Right atrium auricular region (tissue), 2 donors: ENCODE measurements at places on chromosomes 16 and 17.

- DNase-seq: no peak
Measured at GRCh38 chr16:88536510-88536909, 33.7 kb upstream of the ZC3H18 start.

DNA sequence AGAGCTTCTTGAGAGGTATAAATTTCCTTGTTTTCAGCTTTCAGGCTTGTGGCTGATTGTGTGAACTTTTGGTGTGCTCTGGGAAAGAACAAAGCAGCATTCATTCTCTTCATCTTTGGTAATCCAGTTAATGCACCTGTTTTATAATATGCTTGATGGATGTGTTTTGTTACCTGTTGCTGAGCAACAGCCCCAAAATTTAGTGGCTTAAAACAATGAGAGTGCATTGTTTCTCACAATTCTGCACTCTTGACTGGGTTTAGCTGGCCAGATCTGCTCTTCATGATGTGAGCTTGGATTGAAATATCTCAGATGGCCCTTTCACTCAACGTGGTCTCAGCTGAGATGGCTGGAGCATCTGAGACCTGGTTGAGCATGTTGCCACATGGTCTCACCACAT is 58.7 kb upstream of the NOL11 start:
- no peak for DNase-seq

GRCh38 chr17:65228287-65228686 is 91.1 kb downstream of the RGS9 start:
- no peak for DNase-seq

DNA sequence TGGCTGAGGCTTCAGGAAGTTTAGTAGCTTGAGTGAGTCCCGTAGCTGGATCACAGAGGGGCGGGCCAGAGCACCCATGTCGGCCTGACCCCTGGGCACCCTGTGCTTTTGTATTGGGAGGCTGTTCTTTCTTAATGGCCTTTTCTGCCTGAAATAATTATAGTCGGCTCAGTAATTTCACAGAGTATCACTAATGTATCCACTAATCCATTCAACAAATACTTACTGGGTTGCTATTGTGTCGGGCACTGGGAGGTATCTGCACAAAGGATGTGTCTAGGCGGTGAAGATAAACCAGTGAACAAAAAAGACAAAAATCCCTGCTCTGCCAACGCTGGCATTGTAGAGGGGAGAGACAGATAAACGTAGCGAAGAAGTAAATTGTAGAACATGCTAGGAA is 318.6 kb downstream of the FOXL1 start:
- no peak for DNase-seq

GRCh38 chr17:47273245-47273644 is 19.6 kb downstream of the ITGB3 start:
- no peak for DNase-seq

DNA sequence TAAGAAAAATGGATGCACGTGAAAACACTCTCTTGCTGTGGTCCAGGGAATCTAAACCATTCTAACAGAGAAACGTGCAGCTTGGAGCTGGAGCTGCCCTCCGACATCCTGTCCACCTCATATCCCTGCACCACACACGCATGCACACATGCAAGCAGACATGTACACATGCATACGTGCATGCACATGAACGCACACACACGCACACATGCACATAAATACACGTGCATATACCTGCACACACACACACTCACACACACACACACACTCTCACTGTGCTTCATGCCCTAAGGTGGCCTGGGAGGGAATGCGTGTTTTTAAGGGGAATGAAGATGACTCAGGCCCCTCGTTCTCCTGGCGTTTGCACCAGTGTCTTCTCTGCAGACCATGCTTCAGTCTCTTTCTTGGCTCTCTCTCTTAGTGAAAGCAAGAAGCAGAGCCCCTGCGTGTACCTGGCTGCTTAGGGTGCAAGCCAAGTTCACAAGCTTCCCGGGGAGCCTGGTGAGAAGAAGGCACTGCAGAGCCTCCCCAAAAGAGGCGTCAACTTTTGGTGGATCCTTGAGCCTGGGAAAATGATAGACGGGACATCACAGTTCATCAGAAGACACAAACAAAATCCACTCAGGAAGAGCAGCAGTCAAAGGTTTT is 72.8 kb downstream of the GOSR1 start:
- peak; percentile 13 for DNase-seq

DNA sequence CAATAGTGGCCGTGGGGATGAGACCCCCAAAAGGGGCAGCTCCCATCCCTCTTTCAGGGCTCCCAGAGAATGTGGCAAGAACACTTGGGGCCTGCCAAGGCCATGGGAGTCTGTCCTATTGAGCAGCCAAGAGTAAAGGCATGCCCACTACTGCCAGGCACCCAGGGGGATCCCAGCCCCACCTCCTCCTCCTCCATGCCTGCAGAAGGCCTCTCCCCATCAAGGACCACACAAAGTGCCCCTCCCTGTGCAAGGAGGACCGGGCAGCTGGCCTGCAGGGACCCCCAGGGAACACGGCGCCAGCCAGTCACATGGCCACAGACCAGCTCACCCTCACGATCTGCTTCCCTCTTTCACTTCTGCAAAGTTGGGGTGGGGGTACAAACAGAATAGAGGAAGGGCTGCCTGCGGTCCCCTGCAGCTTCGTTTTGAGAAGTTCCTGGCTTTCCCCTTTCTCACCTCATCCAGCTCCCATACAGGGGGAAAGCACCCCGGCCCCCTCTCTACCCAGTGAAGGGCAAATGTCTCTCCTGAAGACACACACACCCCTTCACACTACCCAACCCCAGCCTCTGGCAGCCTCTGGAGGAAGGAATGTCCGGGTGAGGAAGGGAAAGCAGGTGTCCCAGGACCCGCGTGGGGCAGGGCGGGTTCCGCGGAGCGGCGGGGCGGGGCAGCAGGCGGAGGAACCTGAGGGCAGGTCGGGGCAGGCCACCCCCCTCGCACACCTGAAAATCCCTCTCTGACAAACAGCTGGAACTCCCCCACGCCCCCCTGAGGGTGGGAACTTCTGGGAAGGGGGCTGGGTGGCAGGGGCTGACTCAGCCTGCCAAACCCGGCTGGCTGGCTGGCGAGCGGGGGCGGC is 2.0 kb downstream of the PPP1R9B start:
- DNase-seq: no peak

- DNase-seq: no peak
Measured at GRCh38 chr17:82370471-82371332, 863 bp upstream of the UTS2R start.

DNA sequence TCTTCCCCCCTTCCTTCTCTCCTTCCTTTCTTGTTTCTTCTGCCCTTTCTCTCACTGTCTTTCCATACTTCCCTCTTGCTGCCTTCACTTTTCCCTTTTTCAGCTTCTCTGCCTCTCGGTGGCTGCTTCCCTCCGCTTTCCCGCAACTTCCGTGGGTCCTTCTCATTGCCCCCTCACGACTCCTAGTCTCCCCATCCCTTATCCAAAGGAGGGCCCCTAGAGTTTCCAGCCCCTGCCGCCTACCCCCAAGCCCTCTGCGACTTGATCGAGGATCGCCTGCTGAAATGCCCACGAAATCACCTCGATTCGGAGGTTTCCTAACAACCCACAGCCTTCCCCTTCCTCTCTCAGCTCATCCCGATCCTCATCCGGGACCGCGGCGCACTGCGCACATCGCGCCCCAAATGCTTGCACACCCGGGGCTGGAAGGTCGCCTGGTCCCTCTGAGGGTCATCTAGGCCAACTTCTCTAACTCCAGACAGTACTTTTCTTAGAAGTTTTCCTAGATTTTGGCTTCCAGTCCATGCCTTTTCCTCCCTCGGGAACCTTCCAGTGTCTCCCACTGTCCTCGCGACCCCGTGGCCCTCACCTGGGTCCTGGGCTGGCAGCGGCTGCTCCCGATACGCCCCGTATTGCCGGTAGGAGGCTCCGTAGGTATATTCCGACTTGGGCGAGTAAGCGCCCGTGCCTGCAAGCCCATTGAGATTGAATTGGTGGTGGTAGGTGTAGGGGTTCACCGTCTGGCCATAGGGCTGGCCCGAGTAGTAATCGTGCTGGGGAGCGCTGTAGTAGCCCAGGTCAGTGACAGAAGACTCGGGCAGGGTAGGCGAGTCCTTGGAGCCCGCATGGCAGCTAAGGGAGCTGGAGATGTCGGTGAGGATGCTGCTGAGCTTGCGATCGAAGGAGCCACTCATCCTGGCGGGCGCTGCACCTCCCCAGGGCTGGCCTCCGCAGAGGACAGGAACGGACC is 654 bp downstream of the DLX3 start:
- DNase-seq: no peak

DNA sequence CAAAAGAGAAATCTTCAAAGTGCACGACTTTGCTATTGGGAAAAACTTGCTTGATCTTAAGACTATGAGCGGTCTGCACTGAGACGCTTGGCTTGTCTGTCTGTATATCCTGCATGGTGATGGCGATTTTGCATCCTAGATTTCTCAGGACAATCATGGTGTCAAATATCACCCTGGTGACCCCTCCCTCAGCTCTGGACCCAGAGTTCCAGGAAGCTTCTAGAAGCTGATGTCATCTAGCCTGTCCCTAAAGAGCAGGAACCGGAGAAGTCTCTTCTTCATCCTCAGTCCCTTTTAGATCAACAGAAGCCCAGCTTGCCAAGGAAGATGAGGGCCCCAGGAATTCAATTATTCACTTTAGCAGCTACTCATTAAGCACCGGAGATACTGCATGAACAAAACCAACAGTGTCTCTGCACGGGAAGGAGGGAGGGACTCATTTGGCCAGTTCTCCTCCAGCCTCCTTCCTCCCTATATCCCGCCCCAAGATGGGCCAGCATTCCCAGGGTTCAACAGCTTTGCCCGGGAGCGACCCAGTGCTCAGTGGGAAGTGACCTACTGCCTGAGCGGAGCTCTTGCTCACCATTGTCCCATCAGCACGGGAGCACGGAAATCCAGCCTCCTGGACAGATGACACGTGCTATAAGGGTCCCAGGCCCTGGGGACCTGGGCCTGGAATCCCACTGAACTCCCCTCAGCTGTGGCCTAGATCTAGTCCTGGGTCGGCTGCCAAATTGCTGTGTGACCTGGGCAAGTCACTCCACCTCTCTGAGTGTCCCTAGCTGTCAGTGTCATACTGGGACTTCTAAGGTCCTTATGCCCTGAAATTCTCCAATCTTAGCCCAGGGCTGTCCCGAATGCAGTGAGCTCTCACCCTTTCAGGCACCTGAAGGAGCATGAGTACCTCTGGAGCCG is 3.8 kb downstream of the EMP2 start:
- no peak for DNase-seq

GRCh38 chr16:88691924-88692560 is 5.7 kb upstream of the SNAI3 start:
- DNase-seq: no peak

DNA sequence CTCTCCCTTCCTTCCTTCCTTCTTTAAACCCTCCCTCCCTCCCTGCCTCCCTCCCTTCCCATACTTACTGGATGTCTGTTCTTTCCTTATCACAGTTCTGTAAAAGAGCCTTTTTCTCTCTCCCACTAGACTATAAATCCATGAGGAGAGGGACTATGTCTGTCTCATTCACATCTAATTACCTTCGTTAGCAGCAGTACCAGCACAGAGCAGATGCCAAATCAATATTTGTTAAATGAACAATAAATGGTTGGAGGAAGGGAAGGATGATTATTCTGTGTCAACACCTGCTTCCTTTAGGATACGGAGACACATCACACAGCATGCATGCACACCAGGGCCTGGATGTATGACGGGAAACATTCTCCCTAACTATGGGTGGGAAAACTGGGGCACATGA is 94.2 kb downstream of the DNAH3 start:
- DNase-seq: no peak

- DNase-seq: no peak
Measured at GRCh38 chr17:62657690-62658089, 30.2 kb downstream of the MRC2 start.

DNA sequence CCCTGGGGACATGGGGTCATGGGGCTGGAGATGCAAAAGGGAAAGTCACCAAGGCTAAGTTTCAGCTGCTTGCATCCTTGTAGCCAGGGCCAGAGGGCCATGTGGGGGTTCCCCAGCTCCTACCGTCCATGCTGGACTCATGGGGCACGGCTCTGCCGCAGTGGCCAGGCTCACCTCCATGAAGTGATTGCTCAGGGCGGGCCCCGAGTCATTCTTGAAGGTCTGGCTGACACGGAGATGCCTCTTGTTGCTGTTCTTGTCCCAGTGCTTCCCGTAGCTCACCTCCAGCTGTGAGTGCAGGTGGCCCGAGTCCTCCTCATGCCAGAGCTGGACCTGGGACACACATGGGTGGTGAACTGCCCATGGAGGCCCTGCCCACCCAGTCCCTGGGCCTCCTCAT is 114.5 kb downstream of the RMI2 start:
- DNase-seq: no peak

DNA sequence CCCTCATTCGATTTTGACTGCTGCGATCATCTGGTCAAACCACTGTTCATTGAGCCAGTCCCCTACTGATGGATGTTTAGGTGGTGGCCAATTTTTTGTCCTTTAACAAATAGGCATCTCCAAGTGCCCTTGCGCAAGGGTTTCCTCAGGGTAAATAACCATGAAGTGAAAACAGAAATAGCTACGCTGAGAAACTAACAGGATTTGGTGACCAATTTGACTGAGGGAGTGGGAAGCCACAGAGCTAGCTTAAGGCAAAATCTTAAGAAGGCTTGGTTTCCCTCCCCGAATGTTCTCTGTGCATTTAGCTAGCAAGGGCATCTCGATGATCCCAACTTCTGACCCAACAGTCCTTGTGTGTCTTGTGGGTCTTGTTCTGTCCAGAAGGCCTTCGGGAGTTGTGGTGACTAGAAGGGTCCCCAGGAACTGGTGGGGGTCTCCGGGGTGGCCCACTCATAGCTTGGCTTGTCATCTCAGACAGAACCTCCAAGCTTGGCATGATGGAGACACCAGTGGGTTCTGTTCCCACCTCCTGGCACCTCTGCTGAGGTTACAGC is 117.2 kb downstream of the SOCS1 start:
- no peak for DNase-seq

DNA sequence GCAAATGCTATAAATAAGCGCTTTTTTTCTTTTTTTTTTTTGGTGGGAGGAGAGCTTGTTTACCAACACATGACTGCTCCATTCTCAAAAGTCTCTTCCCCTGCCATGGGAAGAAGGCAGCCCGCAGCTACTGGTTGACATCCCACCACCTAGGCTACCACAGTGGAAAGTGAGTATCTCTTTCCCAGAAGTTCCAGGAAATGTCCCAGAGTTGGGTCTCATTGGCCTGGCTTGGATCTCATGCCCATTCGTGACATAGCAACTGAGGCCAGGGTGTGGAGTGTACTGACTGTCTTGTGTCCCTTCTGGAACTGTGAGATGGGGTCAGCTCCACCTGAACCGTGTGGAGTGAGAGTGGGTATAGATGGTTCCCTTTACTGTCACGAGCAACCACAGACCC is 29.5 kb upstream of the BRD7 start:
- DNase-seq: no peak

DNA sequence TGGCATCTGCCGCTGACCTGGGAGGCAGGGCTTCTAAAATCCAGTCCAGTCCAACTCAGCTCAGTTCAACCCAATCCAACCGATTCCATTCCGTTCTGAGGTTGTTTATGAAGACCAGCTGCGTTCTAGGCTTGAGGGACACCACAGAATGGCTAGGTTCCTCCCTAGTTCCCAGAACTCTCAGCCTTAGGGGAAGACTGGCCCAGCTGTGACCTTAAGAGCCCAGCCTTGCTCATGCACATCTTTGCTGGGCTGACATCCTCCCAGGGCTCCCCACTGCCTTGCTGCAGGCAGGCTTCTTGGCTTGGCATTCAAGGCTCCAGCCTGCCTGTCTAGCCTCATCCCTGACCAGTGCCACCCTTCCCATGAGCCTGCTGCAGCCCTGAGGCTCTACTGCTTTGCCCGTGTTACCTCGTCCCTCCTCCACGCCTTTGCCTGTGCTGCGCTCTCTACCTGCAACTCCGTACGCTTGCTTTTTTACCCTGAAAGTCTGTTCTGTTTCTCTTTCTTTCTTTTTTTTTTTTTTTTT is 7.9 kb downstream of the SLC12A3 start:
- no peak for DNase-seq

GRCh38 chr17:75181608-75182318 is 996 bp downstream of the SUMO2 start:
- no peak for DNase-seq
